CD4-positive, alpha-beta T cell treated with Interleukin-4 for 4 hours (primary cell): ENCODE measurements at places on chromosomes 11 and 22.

GRCh38 chr11:76115555-76115954 lies 90.7 kb downstream of the WNT11 start:
- DNase-seq, result no peak

- no peak for DNase-seq
These were observed 59.1 kb downstream of the SCGB1A1 start for GRCh38 chr11:62477927-62478326.

GRCh38 chr11:95512177-95512576 lies 277.4 kb downstream of the FAM76B start:
- DNase-seq, result no peak

DNA sequence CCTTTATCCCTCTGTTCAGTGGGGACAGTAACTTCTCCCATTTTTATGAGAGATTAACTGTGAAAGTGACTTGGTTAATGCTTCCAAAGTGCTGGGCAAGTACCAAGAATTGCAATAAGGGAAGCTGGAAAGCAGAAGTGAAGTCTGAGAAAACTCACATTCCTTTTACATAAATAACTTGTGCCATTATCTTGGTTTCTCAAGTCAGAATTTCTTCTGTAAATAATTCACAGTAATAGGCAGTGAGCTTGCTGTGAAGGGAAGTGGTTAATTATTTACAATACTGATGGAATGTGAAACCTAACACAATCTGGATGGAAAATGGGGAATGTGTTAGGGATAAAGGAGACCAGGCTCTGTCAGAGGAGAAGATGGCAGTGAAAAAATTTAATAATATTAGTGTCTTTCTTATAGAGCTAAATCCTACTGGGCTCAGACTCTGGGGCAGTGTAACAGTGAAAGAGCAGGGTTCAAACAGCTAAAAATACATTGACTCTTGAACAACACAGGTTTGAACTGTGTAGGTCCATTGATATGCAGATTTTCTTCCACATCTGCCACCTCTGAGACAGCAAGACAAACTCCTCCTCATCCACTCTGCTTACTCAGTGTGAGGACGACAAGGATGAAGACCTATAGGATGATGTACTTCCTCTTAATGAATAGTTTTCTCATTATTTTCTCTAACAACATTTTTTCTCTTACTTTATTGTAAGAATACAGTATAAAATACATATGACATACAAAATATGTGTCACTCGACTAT lies 251.5 kb upstream of the ISX start:
- no peak for DNase-seq
